ENCODE measurements at places on chromosomes 7 and 10. TPM values are rescaled to one million over a fixed set of nuclear protein-coding genes. Genes with fewer than 3 reads are reported as not detected.

Gene FAM25G
- polyA plus RNA-seq: not detected

Gene TMEM213
- not detected for polyA plus RNA-seq

- no peak for DNase-seq
Measured at GRCh38 chr10:80569131-80569895, 31.6 kb downstream of the SH2D4B start.

Gene EBF3
- polyA plus RNA-seq: 0.15 TPM

GRCh38 chr7:129606803-129607202 lies 4.7 kb upstream of the NRF1 start:
- no peak for DNase-seq

GRCh38 chr10:118568327-118568848 lies 27.1 kb downstream of the PRLHR start:
- peak; percentile 81 for DNase-seq

DNA sequence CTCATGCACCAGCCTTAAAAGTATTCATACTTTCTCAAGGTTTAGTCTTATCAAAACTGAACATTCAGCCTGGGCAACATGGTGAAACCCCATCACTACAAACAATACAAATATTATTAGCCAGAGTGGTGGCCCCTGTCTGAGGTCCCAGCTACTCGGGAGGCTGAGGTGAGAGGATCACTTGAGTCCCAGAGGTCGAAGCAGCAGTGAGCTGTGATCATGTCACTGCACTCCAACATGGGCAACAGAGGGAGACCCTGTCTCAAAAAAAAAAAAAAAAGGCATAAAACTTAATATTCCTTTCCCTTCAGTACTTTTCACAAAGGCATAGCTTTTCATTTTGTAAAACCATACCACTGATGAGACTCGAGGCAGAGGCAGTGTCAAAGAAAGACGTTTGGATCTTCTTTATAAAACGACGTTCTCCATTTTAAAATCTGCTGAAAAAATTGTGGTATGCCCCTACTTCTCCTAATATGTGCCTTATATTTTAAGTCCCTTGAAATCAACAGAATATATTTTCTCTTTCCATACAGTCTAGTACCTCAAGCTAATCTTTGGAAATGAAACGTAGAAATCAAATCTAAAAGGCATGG lies 1.9 kb downstream of the NSUN6 start:
- no peak for DNase-seq

Gene MRPS17
- polyA plus RNA-seq: 30.3 TPM

DNA sequence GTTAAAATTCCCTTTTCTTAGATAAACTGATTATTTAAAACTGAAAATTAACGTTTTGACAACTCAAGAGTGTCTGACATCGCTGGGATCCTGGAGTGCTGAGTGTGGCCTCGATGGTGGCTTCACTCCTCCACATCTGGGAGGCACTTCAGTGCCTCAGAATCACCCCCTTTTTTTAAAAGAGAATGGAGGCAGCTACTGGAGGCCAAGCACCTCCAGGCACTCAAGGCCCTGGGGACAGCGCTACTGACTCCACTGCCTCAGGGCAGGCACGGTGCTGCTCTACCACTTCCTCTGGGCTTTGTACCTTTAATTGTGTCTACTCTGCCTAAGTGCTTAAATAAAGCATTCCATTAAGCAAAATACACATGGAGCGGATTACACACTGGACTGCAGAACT lies 27.2 kb upstream of the NCAPG2 start:
- no peak for DNase-seq

- DNase-seq: no peak
Measured at GRCh38 chr7:91514591-91514990, 250.4 kb downstream of the FZD1 start.

- DNase-seq: no peak
Measured at GRCh38 chr7:142553216-142553615, 196.1 kb upstream of the PRSS1 start.

- peak; percentile 82 for DNase-seq
Measured at GRCh38 chr10:70232155-70232858, 922 bp downstream of the PPA1 start.

DNA sequence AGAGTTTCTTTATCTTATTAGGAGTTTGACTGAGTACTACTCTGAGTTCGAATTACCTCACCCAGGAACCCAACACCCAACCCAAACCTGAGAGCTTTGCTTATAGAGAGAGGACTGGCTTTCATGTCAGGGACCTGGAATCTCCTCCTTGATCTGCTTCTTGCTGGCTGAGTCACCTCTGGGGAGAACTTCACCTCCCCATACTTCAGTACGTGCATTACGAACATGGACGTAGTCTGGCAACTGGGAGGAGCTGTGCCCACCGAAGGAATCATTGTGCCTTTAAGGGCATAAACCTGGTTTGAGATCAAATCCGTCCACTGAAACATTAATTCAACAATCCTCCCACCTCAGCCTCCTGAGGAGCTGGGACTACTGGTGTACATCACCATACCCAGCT lies 12.2 kb upstream of the PSAP start:
- DNase-seq: no peak

GRCh38 chr10:133357285-133358161 lies at the start of gene FUOM:
Gene FUOM (minus strand): TSS chr10:133358019. CDS start chr10:133358007, 12 bp downstream.
- DNase-seq: peak; percentile 75

Gene FGFR2
- polyA plus RNA-seq: 41.3 TPM

DNA sequence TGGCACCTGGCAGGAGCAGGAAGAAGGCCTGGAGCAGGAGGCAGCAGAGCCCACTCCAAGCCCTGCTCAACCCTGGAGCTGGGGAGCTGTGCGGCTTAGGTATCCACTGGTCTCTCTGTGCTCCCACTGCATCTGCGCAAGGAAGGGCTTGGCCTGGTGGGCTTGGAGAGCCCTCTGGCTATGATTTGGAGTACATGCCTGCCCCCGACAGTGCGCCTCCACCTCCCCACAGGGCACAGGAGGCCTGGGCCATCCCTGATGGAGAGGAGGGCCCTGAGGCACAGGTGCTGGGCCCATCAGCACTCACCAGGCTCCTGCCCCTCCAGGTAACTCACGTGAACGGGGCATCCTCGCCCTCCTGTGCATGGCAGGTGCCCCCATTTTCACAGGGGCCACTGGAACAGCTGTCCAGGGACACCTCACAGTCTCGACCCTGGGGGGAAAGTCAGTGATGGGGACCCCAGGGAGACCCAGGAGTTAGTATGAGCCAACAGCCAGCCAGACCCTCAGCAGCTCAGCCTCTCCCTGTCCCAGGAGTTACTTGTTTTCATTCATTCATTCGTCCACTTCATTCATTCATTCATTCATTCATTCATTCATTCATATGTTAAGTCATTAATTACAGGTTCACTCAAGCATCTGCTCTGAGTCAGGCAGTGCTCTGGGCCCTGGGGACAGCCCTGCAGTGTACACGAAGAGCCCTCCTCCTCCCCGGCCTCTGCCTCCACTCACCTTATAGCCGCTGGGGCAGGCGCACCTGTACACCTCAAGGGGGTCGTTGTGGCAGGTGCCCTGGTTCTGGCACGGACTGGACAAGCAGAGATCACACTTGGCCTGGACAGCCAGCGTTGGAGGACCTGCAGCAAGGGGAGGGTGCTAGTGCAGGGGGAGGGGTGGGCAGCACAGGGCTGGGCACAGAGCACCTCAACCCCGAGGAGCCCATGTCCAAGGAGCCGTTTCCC lies 167.2 kb downstream of the SLIT1 start:
- DNase-seq: no peak

GRCh38 chr10:124198871-124199270 lies 105.5 kb upstream of the CHST15 start:
- DNase-seq: no peak

Gene TUBAL3
- polyA plus RNA-seq: not detected

Gene ZNF485
- 0.15 TPM for polyA plus RNA-seq

GRCh38 chr10:48897441-48897790 lies 42.2 kb downstream of the LRRC18 start:
- DNase-seq: no peak

Gene ITGB8
- polyA plus RNA-seq: 6.6 TPM

Gene ARL5B
- polyA plus RNA-seq: 21.5 TPM

- no peak for DNase-seq
Measured at GRCh38 chr10:76089556-76090180, 658.2 kb downstream of the LRMDA start.

- DNase-seq: no peak
Measured at GRCh38 chr7:137146012-137146455, 197.5 kb downstream of the PTN start.

DNA sequence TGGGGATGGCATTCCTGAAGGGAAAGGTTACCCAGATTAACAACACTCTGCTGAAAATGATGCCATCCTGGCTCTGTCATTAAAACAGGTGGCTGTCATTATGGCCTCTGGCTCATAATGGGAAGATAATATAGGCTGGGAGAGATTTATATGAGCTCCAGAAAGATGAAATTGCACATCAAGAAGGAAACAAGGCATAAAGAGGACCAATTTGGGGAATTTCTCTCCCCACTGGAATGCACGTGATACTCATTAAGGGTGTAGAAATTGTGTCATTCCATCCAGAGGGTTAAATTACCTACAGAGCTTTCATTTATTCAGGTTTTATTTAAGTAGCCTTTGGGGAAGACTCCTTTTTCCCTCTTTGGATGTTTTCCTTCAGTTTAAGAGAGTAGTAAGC lies 71.6 kb upstream of the CELF2 start:
- DNase-seq: no peak

DNA sequence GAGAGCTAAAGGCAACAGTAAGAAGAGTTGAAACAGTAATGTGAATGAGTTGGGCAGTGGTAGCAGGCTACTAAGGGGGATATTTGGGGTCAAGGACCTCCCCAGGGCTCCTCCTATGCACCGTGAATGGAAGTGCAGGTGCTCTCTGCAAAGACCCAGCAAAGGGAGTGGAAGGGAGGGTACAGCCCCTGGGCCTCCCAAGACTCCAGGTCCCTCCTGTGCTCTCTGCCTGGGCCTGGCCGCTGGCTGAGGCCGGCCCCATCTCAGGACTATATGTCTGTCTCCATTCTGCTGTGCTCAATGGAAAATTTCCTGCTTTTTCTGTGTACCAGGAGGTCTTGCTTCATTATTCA lies 372.1 kb upstream of the MKI67 start:
- no peak for DNase-seq

Gene HOXA5
- polyA plus RNA-seq: 0.41 TPM

DNA sequence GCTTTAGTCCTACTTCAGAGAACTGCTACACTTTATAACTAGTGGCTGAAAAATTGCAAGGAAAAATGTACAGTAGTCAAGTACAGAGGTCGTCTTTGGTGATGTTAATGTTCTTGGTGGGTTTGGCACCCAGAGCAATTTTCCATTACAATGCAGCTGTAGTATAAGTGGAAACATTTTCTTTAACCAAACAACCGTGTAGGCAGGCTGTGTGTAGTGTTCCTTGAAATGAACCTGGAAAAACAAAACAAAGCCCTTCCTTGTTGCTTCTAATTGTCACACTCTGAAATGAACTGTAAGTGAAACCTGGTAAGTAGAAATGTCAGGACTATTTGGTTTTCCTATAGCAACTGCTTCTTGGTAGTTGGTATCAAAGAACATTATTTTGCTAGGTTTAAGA lies 256.9 kb downstream of the MDFIC start:
- DNase-seq: no peak

DNA sequence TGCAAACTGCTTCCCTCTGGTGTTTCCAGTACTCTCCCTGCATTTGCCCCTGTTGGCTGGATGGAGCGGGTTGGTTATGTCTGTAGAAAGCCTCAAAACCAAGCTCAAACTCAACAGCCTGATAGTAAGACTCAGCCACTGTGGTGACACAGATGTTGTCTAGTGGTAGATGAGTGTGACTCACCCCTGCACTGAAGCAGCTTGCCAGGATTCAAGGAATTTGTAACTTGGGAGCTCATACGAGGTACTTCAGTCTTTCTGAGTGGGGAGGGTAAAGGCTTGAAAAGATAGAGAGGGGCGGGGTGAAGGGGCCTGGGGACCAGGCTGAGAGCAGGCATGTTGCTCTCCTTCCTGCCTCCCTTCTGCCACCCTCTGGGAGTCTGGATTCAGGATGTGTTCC lies 22.9 kb upstream of the AQP1 start:
- DNase-seq: peak; percentile 55

DNA sequence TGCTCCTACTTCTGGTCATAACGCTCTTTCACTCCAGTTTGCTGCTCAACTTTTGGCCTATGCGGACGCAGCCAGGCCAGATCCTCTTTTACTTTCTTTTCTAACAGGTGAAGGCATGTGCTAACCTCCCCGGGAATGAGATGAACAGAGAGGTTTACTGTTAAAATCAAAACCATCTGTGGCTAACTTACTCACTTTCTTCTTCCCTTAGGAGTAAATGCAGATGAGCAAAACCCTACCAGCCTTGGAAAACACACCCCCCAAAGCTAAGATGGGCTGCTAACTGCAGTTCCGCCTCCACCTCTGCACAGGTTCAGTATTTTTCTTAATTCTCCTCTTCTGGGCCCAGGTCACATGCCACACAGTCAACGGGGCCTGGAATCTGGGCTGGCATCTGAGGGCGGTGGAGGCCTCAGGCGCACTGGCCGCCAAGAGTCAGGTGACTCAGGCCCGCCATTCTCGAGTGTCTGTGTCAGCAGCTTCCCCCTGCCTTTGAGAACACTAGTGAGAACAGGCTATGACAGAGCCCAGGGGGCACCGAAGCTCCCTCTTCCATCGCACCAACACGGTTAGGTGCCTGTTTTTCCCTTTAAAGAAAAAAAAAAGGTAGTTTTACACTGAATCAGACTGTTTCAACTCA lies 11.1 kb downstream of the FAM53B start:
- DNase-seq: peak; percentile 42

GRCh38 chr10:61136139-61136538 lies 192.2 kb upstream of the RHOBTB1 start:
- no peak for DNase-seq

GRCh38 chr7:68417659-68418058 lies 1180.6 kb upstream of the AUTS2 start:
- no peak for DNase-seq

- DNase-seq: no peak
Measured at GRCh38 chr10:78780551-78780961, 288.2 kb upstream of the ZMIZ1 start.

DNA sequence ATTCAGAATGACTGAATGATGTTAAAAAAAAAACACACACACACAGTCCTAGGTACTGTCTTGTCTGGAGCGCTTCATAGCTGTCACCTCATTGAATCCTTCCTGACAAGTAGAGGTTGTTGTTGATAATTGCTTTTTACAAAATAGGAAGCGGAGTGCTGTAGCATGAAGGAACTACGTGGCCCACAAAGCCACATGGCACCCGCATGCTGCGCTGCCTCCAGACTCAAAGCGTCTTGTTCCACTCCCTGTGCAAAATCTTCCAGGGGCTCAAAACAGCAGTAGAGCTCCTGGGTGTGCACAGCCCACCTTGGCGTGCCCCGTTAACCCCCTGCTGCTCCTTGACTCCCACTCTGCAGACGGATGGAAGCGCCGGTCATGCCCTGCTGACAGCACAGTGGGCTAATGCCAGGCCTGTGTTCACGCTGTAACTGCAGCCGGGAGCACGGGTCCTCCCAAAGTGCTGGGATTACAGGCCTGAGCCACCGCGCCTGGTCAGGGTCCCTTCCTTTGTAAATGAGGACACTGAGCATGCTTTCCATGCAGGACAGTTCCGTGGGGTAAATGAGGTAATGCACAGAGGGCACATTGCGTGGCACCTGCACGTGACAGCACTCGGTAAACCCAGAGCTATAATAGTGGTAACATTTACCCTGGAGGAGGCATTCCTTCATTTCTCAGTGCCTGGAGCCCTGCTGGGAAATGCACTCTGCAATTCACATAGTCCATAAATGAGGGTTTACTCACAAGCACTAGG lies 91.1 kb upstream of the GNA12 start:
- no peak for DNase-seq

Gene ZNF32
- 42.6 TPM for polyA plus RNA-seq

- peak; percentile 69 for DNase-seq
Measured at GRCh38 chr10:97788552-97789442, 17.0 kb upstream of the SFRP5 start.

Gene SUGCT
- polyA plus RNA-seq: 5.0 TPM

Measured in hepatocyte (in vitro differentiated cells).